ENCODE measurements at places on chromosomes 16 and 17. TPM values are rescaled to one million over a fixed set of nuclear protein-coding genes. Genes with fewer than 3 reads are reported as not detected.

- DNase-seq, result peak; percentile 94
These were observed at the start of gene C17orf107 for GRCh38 chr17:4899341-4900230. Gene C17orf107 (plus strand): TSS chr17:4899536. CDS start chr17:4899763, 227 bp downstream.

GRCh38 chr16:67653789-67654402, 6.2 kb downstream of the ACD start:
- no peak for DNase-seq

GRCh38 chr17:76131692-76132573, 9.1 kb downstream of the FOXJ1 start:
- DNase-seq, result no peak

- DNase-seq, result no peak
These were observed 20.7 kb downstream of the PHKB start for GRCh38 chr16:47481698-47482374.

GRCh38 chr17:78197147-78197832, 10.1 kb downstream of the AFMID start:
- no peak for DNase-seq

- DNase-seq, result no peak
These were observed 224.2 kb downstream of the ENGASE start for GRCh38 chr17:79298799-79299198.

DNA sequence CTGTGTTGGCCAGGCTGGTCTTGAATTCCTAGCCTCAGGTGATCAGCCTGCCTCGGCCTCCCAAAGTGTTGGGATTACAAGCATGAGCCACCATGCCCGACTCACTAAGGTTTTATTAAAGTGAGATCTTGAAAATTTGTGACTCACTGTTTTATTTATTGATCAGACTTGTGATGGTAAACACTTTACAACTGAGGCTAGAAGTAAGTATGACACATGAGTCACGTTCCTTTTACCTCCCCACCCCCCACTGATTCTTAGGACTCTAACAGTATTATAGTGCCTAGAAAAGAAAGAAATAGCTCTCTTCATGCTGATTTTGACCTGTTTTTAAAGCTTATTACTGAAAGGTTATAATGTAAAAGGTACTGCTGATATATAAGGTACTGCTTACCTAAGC, 160.6 kb downstream of the TANC2 start:
- DNase-seq, result no peak

GRCh38 chr16:74582970-74583369, 23.9 kb downstream of the GLG1 start:
- DNase-seq, result no peak

DNA sequence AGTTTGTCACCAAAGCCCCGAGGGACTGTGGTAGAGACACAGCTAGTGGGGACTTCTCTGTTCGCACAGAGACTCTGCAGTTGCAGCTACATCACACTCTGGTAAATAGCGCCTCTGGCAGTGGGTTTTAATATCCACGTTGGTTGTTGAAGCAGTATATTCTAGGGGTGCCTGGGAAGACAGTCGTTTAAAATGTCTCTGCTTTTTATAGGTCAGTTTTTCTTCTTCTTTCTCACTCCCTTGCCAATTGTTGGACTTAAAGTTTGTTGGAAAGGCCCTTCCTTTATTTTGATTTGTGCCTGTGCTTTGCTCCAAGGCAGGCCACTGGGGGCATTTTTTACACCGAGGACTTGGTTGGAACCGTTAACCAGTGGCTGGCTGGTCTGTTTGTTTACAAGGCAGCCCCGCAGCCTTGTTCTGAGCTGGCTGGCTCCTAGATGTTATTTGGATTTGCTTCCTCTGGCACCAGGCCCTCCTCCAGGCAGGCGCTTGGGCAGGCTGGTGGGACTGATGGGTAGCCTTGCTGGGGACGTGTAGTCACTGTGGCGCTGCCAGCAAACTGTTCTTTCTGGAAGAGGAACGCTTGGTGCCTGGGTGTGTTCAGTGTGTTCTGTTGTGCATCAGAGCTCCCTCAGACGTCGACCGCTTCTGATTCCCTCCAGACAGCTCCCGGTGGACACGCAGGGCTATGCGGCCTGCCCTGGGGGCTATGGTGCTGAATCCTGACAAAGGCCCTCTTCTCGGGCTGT, 218.2 kb upstream of the CHMP6 start:
- DNase-seq, result peak; percentile 85

- DNase-seq, result no peak
These were observed 20.2 kb downstream of the ZNRF1 start for GRCh38 chr16:75019007-75019406.

GRCh38 chr17:70661342-70662222, 492.2 kb downstream of the KCNJ2 start:
- peak; percentile 45 for DNase-seq

GRCh38 chr17:887551-888209, 91.9 kb downstream of the NXN start:
- DNase-seq, result no peak

GRCh38 chr17:3603119-3603869, 5.9 kb downstream of the TRPV1 start:
- no peak for DNase-seq

GRCh38 chr17:76997981-76998531, 129.9 kb downstream of the MGAT5B start:
- DNase-seq, result no peak

DNA sequence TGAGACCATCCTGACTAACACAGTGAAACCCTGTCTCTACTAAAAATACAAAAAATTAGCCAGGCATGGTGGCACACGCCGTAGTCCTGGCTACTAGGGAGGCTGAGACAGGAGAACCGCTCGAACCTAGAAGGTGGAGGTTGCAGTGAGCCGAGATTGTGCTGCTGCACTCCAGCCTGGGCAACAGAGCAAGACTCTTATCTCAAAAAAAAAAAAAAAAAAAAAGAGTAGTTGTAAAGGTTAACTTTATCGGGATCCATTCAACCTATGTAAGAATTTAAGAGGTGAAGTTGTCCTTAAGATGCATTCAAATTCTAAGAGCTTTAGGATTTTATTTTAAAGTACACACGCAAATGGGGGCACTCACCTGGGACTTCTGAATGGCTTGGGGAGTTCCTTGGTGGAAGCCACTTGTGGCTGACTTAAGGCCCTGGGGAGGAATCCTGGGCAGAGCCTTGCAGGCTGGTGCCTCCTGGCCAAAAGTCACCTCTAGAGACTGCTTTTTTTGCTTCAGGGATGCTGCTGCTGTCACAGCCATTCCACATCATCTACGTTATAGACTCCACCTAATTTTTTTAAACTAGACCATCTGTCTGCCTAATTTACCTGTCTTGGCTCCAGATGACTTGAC, 3.3 kb downstream of the CTCF start:
- DNase-seq, result no peak

DNA sequence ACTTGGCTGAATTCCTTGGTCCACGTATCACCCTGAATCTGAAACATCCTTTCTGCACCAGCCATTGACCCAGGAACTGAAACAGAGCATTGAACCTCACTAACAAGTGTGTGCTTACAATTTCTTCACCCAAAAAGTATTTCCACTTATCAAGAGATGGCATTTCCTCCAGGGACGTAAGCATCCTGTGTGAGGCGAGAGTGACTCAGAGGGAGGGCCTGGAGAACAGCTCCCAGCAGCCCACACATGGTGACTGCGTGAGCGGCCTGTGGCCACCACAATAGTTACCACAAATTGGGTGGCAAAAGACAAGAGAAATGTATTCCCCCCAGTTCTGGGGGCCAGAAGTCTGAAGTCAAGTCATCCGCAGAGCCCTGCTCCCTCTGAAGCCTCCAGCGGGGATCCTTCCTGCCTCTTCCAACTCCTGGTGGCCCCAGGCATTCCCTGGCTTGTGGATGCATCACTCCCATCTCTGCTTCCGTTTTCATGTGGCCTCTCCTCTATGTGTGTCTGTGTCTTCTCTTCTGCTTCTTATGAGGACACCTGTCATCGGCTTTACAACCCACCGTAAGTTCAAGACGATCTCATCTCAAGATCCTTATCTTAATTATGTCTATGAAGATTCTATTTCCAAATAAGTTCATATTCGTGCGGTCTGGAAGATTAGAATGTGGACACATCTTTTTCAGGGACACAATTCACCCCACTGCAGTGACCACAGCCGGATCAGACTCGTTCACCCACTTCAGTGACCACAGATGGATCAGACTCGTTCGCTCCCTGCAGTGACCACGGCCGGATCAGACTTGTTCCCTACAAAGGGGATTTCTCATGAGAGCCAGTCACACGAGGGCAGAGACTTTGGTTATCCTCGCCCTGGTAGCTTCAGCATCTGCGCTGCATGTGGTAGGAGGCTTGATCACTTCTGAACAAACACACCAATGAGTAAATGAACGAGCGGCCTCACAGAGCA, 122.6 kb upstream of the FOXF1 start:
- no peak for DNase-seq

- no peak for DNase-seq
These were observed 168.7 kb upstream of the CNTNAP4 start for GRCh38 chr16:76108460-76108859.

DNA sequence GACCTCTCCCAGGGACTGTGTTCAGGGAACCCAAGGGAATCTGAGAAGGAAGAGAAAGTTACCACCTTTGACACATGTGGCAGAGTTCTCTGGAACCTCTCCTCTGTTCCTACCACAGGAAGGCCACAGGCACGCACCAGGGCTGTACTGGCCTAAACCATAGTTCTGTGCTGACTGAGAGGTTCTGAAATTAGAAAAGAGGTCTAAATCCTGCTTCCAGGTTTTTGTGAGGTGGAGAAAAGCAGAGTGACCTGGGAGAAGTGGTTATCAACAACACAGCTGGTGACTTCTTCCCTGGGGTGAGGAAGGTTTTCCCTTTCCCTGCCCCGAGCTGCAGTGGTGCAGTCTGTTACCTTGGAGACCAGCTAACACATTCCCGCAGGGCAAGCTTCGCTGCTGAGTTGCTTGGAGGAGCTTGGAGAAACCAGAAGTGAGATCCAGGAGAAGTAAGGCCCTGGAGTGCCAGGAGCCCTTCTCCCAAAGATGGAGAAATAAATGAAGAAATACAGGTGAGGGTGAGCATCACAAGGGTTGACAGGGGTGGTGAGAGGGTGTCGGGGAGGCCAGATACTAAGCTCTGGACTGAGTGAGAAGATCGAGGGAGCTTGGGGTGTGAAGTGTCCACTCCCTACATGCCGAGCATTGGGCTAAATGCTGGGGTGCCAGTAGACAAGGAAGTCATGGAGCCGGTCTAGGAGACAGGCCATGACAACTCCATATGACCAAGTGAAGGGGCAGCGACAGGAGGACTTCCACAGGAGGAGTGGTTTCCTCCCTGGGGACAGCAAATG, at the start of gene VWA3A:
Gene VWA3A (plus strand): TSS at position 399 of the 791 bp plus-strand sequence. CDS start 97 bp downstream, at position 496.
- DNase-seq, result no peak

GRCh38 chr17:16001226-16001897, 1.7 kb downstream of the TTC19 start:
- no peak for DNase-seq

GRCh38 chr17:48363161-48363560, 66.9 kb downstream of the SKAP1 start:
- DNase-seq, result no peak

DNA sequence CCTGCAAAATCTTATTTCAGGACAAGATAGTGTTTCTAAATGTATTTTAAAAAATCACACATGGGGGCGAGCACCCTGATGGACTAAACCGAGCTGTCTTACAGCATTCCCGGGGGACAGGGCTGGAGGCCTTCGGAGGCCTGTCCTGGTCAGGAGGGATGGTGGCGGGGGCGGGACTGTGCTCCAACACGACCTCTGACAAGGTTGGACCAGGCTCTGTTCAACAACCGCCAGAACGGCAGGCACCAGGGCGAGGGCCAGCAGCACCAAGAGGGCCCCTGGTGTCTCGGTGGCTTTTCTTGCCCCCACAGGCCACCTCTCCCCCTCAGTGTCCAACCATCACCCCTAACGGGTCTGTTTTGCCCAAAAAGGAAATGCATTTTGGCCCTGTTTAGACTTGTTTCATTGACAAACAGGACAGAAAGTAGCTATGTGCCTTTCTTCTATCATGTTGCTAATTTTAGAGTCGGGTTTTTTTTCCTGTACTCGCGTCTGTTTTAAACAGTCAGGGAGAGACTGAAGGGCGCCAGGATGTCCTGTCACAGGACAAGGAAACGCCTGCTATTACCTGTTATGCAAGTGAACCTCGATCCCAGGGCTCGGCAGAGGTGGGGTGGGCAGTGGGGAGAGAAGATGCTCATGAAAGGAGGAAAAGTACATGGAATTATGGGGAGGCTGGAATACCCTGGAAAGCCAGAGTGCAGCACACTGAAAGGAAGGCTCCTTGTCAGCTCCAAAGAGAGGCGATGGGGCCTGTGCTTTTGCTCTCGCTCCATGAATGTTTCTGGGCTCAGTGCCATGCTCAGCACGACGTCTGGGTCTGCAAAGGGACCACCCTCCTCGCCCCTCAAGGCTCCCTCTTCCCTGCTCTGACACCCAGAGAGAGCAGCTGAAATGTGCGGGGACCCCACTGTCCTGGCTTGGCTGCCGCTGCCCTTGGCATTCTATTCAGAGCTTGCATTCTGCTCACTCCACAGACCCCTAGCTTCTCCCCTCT, 11.9 kb downstream of the TMEM204 start:
- DNase-seq, result no peak

DNA sequence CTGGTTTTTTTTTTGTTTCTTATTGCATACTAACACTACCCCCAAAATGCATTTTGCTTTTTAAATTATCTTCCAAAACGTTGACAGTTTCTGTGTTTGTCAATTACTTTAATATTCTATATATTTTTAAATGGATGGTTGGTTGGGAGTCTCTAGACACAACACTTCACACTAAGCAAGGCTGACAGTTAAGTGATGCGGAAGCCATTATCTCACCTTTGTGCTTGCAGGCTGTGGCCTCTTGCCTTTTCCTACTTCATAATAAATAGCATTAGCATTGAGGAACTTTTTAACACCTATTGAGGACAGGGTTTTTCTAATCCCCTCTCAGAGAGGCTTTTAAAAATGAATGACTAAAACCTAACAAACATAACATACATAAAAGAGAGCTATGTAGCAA, 280.8 kb upstream of the TBX2 start:
- DNase-seq, result no peak

- DNase-seq, result no peak
These were observed 130.9 kb downstream of the ZFHX3 start for GRCh38 chr16:72917051-72917450.

- DNase-seq, result peak; percentile 20
These were observed 91.6 kb upstream of the DNAH9 start for GRCh38 chr17:11506635-11507034.

GRCh38 chr17:79927136-79927661, 88.0 kb upstream of the CBX4 start:
- no peak for DNase-seq

The GRB7 gene
- 18.2 TPM for total RNA-seq

The USB1 gene
- 43.8 TPM for total RNA-seq

The EZH1 gene
- 28.0 TPM for total RNA-seq

The RASD1 gene
- total RNA-seq, result 20.9 TPM

The RRAD gene
- 3.9 TPM for total RNA-seq

The CACNB1 gene
- total RNA-seq, result 12.7 TPM

The GGT6 gene
- 232 TPM for total RNA-seq

The KRTAP1-1 gene
- not detected for total RNA-seq

The QPRT gene
- 44.9 TPM for total RNA-seq

The ENPP7 gene
- total RNA-seq, result not detected

The CNTD1 gene
- total RNA-seq, result 1.2 TPM

The CDC42EP4 gene
- 65.6 TPM for total RNA-seq

The METTL23 gene
- 23.4 TPM for total RNA-seq

All from left colon (tissue), 2 donors.